ENCODE measurements at places on chromosomes 13 and 19.
A peak's percentile ranks its signal among the peaks of the same experiment; 100 is the strongest.

DNA sequence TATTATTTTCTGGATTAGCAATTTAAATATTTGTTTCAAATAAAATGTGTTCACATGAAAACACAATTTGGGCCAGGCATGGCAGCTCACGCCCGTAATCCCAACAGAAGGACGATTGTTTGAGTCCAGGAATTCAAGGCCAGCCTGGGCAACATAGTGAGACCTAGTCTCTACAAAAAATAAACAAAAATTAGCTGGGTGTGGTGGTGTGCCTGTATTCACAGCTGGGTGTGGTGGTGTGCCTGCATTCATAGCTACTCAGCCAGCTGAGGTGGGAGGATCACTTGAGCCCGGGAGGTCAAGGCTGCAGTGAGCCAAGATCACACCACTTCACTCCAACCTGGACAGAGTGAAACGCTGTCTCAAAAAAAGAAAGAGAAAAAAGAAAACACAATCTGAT is 46.4 kb downstream of the KPNA3 start:
- DNase-seq = no peak

DNA sequence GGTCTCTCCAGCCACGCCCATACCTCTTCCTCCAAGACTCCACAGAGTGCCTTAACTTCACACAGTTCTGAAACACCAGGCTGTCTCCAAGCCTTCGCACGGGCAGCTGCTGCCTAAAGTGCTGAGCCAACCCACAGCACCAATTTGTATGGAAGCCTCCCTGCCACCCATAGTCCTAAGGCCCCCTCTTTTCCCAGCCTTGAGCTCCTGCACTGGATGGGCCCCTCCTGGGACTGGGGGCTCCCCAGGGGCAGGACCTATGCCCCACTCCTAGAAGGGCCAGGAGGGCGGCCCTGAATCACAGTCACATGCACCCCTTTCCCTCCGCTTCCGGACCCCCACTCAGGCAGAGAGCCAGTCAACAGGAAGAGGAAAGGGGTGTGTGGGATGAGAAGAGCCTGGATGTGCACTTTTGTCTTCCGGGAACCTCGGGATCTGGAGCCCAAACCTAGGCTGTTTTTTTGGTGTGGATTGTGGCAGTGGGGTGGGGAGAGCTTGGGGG is 5.1 kb upstream of the FCER2 start:
- DNase-seq = no peak

- peak; percentile 40 for DNase-seq
Measured at GRCh38 chr13:100361504-100361903, 227.1 kb downstream of the GGACT start.

DNA sequence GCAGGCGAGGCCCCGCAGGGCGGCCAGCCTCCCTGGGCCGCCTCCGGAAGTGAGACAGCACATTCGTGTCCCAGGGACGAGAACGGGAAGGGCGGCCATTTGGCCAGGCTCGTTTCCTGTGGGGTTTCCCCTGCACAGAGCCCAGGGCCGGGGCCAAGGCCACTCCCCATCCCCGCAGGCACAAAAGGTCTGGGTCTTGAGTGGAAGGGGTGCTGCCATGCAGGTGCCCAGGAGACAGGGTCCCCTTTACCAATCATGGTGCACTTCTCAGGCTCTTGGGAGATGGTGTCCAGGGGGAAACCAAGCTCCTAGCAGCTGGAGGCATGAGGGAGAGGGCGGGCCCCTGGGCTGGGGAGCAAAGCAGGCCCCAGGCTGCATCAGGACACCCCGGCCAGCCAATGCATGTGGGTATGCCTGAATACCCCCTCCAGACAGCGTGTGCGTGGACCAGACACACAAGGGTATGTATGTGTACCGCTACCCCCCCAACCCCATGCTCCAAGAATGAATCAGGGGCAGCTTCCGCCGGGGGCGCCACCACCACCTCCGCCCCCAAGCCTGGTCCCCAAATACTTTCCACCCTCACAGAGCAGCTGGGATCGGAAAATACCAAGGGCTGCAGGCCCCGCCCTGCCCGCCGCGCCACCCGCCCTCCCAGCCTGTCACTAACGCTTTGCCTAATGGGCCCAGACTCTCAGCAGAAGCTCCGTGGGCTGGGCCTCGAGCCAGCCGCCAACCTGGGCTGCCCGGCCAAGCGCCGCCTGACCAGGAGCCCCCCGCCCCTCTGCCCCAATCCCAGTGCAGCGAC is 37.6 kb upstream of the NANOS3 start:
- DNase-seq = peak; percentile 85

DNA sequence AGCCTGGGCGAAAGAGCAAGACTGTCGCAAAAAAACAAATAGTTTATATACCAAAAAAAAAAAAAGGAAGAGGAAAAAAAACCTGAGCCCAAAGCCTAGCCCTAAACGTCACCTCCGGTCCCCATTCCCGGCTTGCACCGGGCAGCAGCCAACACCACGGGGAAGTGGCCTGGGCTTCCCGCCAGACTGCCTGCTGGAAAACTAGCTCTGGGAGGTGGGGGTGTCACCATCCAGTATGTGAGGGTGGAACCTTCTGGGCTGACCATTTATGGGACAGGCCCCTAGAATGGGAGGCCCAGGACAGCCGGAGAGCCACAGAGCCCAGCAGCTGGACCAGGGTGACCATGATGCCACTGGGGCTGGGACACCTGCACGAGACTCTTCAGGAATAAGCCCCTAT is 37.3 kb downstream of the IL12RB1 start:
- no peak for DNase-seq

DNA sequence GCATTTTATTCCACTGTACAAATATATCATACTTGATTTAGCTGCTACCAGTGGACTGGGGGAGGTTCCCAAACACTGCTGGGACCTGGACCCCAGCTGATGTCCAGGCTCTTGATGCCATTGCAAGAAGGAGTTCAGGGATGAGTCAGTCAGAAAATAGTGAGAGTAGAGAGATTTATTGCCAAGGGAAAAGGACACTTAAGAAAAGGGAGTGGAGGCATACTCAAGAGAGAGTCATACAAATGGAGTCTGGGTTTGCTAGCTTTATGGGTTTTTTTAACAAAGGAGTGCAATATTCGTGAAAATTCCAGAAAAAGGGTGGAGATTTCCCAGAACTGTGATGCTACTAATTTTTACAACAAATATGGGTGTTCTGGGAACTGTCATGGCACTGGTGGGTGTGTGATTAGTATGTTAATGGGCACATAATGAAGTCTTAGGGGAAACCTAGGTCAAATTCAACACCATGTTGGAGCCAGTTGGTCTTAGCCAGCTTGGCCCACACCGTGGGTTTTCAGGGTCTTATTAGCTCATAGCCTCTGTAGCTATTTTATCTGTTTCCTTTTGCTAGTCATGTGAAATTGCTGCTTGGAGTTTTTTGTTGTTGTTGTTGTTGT is 36.2 kb downstream of the GPC6 start:
- DNase-seq = peak; percentile 88

DNA sequence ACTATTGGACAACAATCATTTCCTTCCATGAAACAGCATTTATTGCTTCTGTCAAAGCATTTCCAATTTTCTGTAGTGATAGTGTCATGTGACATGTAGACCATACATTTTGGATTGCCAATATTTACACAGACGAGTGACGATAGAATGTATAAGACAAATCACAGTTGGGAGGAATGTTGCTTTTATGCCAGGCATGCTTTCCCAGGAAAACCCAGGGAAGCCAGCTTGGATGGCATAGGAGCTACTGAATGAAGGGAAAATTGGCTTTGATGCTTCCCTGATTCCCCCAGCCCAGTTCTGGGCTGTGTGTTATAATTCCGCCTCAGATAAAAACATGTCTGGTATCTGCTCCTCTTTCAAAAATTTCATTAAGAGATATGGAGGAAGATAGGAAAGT is 22.5 kb downstream of the SCEL start:
- DNase-seq = no peak

DNA sequence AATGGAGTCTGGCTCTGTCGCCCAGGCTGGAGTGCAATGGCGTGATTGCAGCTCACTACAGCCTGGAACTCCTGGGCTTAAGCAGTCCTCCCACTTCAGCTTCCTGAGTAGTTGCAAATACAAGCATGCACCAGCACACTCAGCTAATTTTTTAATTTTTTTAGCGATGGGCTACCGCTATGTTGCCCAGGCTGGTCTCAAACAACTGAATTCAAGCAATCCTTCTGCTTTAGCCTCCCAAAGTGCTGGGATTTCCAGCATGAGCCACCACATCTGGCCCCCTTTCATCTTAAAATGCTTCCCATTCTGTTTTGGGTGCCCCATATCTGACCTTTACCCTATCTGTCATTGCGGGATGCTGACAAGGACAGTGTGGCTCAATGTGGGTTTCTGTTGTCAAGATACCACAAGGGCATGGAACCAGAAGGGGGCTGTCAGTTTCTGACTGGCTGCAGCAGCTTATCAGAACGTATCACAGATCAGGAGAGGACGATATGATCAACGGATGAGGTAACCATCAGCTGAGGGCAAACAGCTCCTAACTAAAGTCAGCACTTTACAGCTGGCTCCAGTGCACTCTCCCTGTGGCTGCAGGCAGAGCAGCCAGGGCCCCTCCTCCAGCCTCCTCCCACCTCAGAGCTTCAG is 32.4 kb downstream of the GPR42 start:
- DNase-seq = no peak

GRCh38 chr13:112709825-112710783 is 20.3 kb downstream of the ATP11A start:
- DNase-seq = no peak

GRCh38 chr13:106373989-106374572 is 161.4 kb downstream of the EFNB2 start:
- peak; percentile 89 for DNase-seq

DNA sequence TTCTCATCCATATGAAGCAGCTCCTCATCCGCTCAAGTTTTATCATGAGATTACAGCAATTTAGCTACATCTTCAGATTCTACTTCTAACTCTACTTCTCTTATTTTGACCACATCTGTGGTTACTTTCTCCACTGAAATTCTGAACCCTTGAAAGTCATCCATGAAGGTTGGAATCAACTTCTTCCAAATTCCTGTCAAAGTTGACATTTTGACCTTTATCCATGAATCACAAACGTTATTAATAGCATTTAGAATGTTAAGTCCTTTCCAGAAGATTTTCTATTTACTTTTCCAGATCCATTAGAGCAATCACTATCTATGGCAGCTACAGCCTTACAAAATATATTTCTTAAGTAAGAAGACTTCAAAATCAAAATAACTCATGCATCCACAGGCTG is 421.7 kb upstream of the GPC6 start:
- peak; percentile 56 for DNase-seq
